ENCODE measurements at places on chromosomes 5 and 9.
A peak's percentile ranks its signal among the peaks of the same experiment; 100 is the strongest.

DNA sequence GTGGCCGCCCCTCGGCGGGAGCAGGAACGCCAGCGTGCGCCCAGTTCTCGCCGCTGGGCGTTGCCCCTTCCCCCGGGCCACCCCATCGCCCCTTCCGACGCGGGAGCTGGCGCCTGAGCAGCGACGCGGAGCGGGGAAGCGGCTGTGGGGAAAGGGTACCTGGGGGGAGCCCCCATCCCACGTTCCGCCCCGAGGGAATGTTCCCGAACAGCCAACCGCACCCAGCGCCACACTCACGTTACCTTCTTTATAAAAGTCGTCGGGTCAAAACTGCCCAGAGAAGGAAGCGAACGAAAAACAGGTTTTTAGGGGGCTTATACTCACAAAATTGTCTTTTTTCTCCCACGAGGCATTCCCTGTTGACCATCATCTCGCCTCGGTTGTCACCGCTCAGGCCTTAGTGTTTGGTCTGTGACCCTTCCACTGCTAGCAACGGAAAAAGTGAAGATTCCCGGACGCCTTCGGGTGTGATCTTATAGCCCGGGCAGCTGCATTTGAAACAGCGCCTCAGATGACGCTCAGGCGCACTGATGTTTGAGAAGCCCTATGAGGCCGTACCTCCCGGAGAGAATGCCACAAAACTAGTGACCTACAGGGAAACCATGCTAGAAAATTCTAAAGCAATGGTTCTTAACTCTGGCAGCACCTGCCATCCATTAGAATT lies 475 bp upstream of the GOLM1 start:
- peak; percentile 41 for DNase-seq

- DNase-seq = no peak
Measured at GRCh38 chr5:88999853-89000252, 116.9 kb upstream of the MEF2C start.

DNA sequence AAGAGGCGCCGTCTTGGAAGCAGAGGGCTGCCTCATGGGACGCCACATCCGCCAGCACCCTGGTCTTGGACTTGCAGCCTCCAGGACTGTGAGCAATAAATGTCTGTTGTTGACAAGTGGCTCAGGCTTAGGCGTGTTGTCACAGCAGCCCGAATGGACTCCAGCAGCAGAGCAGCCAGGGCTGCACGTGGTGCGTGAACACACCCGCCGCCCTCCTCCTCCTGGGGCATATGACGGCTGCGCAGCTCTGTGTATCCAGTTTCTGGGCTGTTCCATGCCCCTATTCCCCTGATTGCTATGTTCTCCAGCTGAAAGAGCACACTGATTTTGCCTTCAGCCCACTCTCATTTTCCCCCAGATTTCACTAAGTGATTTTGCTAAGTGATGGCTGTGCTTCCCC lies 36.0 kb upstream of the CLPTM1L start:
- DNase-seq = no peak

DNA sequence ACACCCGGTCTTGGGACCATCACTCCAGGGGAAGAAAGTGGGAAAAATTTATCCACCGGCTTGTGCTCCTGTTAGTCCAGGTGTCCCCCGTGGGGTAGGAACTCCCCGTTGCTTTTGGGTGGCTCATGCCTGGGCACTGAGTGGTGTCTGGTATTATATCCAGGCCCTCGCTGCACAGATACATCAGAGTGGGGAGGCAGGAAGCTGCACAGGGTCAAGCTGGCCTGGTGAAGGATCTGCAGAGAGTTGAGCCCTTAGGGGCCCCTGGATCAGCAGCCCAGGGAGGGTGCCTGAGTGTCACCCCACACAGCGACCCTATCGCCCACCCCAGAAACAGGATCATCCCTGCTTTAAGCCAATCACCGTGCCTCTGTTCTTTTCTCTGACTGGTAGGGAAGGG lies 24.4 kb upstream of the COL5A1 start:
- DNase-seq = no peak

- no peak for DNase-seq
Measured at GRCh38 chr5:97476852-97477534, 293.9 kb upstream of the RIOK2 start.

GRCh38 chr5:64595031-64595855 lies 89.4 kb downstream of the RGS7BP start:
- DNase-seq = no peak

- no peak for DNase-seq
Measured at GRCh38 chr5:164277720-164278119, 772.3 kb downstream of the MAT2B start.

DNA sequence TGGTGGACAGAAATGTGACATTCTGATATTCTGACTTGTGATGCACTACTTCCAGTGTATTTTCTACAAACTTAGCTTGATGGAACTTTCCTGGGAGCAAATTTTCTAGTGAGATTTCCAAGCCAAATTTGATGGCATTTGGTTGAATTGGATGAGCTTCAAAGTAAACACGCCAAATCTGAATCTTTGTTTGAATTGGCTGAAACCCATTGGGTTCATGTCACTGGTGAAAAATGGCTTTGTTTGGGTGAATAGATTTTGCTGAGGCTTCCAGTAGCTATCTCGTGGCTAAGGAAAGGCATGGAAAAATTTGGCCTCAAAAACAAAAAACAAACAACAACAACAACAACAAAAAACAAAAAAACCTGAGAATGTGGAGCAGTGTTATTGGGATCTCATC lies 271.1 kb upstream of the RPS23 start:
- no peak for DNase-seq

DNA sequence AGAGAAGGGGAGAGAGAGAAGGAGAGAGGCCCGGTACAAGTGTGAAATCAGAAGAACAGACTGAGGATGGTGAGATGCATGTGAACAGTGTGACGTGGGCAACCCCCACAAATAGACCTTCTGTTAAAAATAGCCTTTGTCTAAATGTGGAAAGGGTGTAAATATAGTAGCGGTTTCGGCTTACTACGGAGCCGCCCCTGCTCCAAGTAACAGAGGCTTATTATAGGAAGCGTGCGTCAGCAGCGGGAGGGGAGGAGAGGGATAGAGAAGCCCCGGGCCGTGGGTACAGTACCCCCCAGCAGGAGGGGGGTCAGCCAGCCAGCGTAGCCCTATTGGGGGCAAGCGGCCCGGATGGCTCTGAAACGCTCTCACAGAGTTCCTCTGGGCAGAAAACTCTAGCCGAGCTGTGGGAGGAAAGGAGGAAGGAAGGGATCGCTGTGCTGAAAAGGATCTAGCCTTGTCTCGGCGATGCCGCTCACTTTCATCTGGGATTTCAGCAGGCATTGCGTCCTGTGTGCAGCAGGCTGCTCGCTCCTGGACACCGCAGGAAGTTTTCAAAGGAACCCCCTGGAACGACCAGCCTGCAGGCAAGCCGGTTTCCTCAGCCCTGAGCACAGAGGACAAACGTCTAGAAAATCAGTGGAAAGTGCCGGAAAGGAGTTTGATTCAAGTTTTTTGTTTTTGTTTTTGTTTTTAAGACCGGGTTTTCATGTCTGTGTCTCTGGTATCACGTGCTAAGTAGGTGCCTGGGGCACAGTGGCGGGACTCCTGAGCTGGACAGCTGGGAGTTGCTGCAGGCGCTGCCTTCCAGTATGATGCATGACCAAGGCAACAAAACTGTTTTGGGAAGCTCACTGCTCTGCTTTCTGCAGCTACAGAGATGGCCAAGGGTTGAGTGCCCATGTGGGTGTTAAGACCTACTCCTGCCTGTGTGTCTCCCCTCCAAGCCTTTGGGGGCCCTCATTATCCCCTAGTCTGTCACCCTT lies 146.6 kb downstream of the SEC61B start:
- DNase-seq = no peak

GRCh38 chr9:115134941-115135340 lies 17.0 kb upstream of the TNC start:
- no peak for DNase-seq

- DNase-seq = no peak
Measured at GRCh38 chr9:36337865-36338264, 62.2 kb downstream of the RNF38 start.

DNA sequence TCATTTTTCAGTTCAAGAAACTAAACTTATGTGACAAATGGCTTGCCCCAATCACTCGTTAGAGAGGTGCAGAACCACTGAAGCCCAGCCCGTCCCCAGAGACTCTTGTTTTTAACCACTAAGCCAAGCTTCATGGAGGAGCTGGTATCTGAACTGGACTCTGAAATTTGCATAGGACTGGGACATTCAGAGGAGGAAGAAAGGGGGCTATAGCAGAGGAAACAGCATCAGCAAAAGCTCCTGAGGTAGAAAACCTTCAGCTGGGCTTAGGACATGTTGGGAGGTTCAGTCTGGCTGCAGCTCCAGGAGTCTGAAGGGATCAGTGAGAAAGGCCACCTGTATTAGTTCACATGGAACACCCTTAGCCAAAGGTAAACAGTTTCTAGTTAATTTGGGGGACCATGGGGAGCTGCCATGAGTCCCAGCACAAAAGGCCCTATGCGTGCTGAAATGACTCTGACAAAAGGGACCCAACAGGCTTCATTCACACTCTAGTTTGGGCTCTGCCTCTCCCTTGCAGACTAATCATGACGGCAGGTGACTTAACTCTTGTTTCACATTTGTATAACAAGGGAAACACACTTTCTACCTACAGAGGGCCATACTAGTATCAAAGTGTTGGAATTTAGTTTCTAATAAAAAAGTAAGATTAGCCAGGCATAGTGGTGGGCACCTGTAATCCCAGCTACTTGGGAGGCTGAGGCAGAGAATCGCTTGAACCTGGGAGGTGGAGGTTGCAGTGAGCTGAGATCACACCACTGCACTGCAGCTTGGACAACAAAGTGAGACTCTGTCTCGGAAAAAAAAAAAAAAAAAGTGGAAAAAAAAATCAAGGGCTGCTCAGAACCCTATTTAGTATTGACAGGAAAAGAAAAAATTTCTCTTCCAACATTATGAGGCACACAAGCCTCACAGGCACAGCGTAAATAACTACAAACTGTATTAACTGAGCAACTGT lies 10.2 kb downstream of the FBXO10 start:
- no peak for DNase-seq

- DNase-seq = peak; percentile 51
Measured at GRCh38 chr5:141001844-141002604, 35.7 kb downstream of the PCDHAC2 start.

GRCh38 chr5:154391788-154392187 lies 54.0 kb upstream of the SAP30L start:
- no peak for DNase-seq

DNA sequence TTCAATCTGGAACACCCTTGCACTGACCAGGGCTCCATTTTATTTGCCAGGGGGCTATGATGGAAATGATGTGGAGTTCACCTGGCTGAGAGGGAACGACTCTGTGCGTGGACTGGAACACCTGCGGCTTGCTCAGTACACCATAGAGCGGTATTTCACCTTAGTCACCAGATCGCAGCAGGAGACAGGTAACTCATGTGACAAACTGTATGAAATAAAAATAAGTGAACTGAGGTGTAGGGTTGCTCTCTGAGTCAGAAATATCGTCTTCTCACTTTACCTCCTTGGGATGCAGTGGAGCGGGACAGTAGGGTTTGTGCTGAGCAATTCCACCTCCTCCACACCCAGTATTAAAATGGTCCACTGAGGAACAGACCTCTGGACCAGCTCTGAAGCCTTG lies 22.1 kb downstream of the GABRP start:
- DNase-seq = no peak

GRCh38 chr5:112192866-112193265 lies 226.2 kb downstream of the EPB41L4A start:
- DNase-seq = no peak

GRCh38 chr5:95812074-95812471 lies 10.5 kb downstream of the GLRX start:
- DNase-seq = no peak

GRCh38 chr5:74401281-74401945 lies 239.1 kb downstream of the ENC1 start:
- no peak for DNase-seq

GRCh38 chr9:6938447-6938846 lies 180.7 kb downstream of the KDM4C start:
- DNase-seq = no peak

DNA sequence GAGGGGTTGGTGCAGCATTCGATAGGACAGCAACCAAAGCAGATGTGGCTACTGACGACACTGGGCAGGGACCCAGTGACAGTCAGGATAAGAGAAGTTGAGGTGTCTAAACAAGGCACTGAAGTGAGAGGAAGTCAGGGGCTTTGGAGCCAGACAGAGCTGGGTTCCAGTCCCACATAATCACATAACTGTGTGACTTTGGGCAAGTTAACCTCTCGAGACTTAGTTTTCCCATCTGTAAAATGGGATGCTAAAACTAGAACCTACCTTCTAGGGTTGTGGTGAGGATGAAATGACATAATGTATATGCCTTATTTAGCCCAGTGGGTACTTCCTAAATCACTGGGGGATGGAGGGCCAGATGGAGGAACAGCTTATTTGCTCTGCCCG lies 3.1 kb downstream of the ANGPTL2 start:
- no peak for DNase-seq

- DNase-seq = no peak
Measured at GRCh38 chr5:1343931-1344901, 683 bp downstream of the CLPTM1L start.

DNA sequence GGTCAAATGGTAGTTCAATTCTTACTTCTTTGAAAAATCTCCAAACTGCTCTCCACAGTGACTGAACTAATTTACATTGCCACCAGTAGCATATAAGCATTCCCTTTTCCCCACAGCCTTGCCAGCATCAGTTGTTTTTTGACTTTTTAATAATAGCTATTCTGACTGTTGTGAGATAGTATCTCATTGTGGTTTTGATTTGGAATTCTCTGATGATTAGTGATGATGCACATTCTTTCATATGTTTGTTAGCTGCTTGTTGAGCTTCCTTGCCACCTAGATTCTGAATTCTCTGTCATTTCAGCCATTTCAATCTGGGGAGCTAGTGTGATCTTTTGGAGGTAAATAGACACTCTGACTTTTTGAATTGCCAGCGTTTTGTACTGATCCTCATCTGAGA lies 24.0 kb downstream of the CDK20 start:
- no peak for DNase-seq

DNA sequence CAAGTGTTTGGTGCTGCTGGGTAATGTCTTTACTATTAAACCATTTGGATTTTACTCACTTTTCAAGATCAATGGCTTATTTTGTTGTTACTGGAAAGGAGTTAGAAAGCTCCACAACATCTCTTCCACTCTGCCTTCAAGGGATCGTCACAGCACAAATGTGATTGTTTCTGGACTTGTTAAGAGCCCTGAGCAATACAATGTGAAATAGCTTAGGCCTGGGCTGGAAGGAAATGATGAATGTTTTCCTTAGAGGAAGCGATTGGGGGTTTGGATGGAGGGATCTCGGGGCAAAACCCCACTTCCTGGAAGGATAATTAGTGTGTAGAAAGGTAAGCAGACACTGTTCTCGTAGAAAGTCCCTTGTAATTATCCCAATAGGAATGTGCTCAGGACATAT lies 59.3 kb upstream of the MYO10 start:
- no peak for DNase-seq

- no peak for DNase-seq
Measured at GRCh38 chr9:93501406-93501805, 48.0 kb upstream of the FAM120AOS start.

DNA sequence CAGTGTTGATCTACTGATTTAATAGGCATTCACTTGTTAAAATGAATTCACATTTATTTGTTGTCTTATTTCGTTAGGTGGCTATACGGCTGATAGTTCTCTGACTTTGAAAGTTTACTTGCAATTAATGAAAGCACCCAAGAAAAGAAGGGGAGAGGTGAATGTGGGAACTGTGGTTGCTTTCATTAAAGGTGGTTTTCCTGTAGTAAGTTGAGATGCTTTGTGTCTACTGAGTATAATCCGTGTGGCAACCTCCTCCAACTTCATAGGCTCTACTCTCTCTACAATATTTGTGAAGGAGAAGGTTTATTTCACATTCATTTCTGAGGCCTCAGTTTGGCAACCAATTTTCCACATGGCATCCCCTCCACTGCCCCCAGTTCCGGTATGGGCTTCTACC lies 12.8 kb upstream of the MACIR start:
- no peak for DNase-seq

Data from SK-N-DZ (cell line).